ENCODE measurements at places on chromosomes 2 and 18.
A peak's percentile ranks its signal among the peaks of the same experiment; 100 is the strongest.

GRCh38 chr2:107627926-107628325 is 198.8 kb upstream of the RGPD4 start:
- no peak for DNase-seq

- no peak for DNase-seq
Measured at GRCh38 chr18:25976554-25976953, 113.9 kb downstream of the SS18 start.

DNA sequence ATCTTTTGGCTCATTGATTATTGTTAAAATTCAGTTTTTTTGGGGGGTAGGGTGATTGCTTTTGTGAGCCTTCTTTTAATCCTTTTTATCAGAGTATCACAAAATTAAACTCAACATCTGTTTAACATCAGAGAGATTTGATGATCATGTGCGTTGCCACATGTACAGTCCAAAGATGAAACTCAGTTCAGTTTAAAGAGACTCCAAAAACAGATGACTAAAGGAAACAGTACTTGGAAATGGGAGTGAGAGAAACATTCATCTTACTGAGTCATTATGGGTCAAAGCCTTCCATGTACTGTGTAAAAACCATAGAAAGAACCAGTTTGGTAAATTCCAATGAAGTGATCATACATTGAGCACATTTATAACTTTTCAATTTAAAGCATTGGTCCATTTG is 53.0 kb downstream of the LYPD6 start:
- no peak for DNase-seq

- no peak for DNase-seq
Measured at GRCh38 chr2:68857202-68857845, 13.9 kb downstream of the BMP10 start.

DNA sequence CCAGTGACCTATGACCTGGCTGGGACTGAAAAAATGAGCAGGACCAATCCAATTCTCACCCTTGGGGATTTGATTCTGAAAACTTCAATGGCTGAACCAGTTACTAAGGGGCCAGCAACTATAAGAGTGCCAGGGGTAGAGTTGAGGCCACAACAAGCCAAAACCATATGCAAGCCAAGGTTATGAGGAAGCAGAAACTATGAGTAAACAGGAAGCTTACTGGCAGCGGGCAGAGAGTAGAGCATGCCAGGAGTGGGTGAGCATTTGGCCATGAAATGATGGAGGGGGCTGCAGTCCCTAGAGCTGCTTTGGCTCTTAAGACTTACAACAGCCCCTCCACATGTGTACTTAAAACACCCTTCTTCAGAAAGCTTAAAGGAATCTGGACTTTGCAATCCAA is 82.4 kb downstream of the RBMS1 start:
- DNase-seq, result no peak

DNA sequence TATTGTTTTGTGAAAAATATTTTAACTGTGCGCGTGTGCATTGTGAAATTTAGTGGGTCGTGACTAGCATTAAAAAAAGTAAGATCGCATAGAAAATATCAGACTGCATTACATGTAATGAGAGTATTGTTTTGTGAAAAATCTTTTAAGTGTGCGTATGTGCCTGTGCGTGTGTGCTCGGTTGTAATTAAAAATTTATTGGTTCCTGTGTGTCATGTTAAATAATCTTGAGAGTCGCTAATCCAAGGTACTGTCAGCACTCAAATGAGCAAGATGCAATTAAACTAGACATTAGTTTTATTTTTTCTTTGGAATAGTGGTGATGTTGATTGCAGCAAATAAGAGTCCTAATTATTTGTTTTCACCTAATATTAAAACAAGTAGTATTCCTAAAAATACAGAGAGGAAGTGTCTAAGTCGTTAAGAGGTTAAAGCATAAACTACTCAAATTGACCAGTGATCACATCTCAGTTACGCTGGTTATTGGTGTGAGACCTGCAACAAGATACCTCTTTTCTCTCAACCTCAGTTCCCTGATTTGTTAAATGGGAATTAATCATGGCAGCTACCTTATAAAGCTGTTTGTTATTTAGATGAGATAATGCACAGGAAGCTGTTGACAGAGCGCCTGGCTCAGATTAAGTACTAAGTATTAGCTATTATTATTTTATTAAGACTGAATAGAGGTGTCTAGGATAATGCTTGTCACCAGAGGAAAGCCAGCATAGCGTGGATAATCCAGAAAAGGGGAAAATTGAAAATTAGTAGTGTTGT is 1.9 kb downstream of the ZDBF2 start:
- peak; percentile 64 for DNase-seq

- DNase-seq, result peak; percentile 56
Measured at GRCh38 chr2:71798266-71799012, 345.1 kb downstream of the DYSF start.

DNA sequence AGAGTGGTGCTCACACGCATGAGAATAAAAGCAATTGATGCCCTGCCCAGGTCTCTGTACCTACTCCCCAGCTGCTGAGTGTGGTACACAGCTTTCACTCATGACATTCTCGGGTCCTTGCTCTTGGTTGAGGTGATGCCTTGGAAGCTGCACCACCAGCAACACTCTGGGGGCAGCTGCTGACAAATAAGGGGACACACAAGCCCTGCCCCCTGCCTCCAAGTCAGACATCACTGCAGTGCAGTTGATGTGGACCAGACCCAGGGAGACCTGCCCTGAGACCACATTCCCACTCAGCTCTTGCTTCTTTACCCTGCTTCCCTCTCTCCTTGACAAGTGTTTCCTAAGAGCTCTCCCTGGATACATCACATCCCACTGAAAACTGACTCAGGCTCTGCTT is 225.6 kb downstream of the ZBTB7C start:
- DNase-seq, result no peak

GRCh38 chr2:45812011-45812500 is 160.6 kb downstream of the PRKCE start:
- DNase-seq, result no peak

- DNase-seq, result no peak
Measured at GRCh38 chr2:135799738-135800137, 37.2 kb downstream of the LCT start.

Measured in NCI-H82 (cell line).